ENCODE measurements at places on chromosomes 2 and 18.

DNA sequence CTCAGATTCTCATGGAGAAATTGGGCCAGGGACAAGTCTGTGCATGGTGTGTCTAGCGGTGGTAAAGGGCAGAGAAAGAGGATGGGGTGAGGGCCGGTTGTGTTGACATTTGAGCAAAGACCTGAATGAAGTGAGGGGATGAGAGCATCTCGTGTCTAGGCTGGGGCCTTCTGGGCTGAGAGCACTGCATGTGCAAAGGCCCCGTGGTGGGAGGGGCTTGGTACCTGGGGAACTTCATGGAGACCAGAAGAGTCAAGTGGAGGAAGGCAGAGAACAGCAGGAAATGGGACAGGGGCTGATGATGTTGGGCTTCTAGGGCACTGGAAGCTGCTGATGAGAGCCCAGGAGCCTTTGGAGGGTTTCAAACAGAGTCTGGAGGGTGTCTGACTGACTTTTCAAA lies 76.8 kb downstream of the SH3BP4 start:
- DNase-seq = no peak

DNA sequence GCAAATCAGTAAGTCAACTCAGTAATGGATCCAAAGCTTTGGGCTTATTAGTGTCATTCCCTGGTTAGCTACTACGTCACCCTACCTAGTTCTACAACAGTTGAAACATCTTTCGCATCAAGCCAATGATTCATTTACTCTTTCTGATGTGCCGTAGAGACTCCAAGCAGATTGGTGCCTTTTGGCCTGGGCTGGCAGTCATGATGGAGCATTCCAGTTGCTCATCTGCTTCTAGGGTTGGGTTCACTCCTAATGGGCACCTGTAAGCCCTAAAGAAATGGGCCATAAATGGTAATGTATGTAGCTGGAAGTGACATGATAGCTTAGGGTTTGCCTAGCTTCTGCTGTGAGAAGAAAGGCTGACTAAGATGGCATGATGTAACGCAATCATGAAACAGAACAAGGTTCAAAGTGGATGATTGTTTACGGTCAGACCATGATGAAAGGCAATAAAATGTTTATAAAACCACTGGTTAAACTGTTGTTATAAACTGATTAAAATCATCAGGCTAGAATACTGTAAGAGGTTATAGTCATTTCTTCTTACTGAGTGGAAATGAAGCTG lies 20.4 kb upstream of the CCL20 start:
- no peak for DNase-seq

DNA sequence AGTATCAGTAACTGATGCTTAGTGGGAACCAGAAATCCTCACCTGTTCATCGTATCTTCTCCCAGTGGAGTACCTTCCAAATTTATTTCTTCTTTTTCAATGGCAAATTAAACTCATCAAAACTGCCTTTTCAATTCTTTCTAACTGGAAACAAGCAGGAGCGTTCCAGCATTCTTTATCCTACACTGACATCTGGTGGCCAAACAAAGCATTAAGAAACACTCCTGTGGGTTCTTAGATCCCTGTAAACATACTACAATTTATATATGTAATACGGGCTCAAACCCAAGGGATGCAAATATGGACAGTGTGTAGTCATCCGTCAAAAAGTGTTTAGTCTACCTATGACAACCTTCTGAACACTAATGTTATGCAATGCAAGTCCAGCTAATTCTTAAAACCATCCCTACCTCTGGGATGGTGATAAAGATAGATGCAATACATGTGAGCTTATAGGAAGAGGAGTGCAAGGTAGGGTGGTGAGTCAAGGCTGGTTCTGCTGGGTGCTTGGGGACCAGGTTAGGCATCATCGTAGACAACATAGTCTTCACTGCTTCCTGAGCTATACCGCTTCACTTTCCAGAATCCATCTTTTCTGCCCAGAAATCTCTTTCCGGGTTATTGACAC lies 375.0 kb downstream of the CTNNA2 start:
- DNase-seq = peak; percentile 65

DNA sequence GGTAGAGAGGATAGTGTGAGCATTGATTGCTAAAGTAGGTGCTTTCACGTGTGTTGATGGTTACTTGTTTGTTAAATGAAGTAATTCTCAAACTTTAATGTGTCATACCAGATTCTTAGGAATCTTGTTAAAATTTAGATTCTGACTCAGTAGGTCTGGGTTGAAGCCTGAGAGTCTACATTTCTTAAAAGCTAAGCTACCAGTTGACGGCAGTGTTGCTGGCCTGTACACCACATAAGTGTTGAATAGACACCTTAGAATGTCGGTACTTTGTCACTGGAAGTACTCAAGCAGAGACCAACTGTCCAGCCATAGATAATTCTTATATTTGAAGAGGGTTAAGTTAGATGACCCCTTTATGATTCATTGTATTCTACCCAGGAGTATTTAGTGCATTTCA lies 79.8 kb downstream of the ACVR2A start:
- no peak for DNase-seq

- no peak for DNase-seq
Measured at GRCh38 chr2:227367427-227367795, 11.7 kb downstream of the TM4SF20 start.

GRCh38 chr2:177799531-177799930 lies 273.0 kb downstream of the PDE11A start:
- DNase-seq = peak; percentile 55

GRCh38 chr2:219684721-219685689 lies 57.6 kb downstream of the SLC4A3 start:
- peak; percentile 84 for DNase-seq

DNA sequence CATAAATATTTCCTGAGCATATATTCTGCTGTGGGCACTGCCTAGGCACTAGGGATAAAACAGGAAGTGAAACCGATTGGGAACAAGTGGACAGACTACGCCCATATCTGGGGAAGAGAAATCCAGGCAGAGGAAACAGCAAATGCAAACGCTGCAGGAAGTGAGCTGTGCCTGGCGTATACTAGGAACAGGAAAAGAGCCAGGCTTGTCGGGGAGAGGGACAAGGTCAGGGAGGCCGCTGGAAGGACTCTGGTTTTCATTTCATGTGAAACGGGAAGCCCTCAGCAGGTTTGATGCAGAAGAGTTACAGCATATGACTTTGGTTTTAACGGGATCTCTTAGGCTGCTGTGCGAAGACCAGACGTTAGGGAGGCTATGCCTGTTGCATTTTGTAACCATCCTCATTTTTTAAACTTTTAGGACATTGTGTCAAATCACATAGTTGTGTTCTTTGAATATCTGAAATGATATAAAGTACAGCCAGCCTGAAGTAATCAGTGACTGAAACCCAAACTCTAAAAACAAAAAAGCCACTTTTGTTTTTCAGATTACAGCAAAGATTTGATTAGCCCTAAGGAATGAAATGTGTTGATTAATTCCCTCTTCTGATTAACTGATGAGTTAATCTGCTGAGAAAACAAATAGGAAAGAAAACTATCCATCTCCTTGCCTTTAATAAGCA lies 110.2 kb upstream of the PIEZO2 start:
- DNase-seq = no peak

- no peak for DNase-seq
Measured at GRCh38 chr2:41393621-41394020, 654.2 kb upstream of the PKDCC start.

GRCh38 chr2:105571445-105571987 lies 172.7 kb upstream of the FHL2 start:
- DNase-seq = no peak

DNA sequence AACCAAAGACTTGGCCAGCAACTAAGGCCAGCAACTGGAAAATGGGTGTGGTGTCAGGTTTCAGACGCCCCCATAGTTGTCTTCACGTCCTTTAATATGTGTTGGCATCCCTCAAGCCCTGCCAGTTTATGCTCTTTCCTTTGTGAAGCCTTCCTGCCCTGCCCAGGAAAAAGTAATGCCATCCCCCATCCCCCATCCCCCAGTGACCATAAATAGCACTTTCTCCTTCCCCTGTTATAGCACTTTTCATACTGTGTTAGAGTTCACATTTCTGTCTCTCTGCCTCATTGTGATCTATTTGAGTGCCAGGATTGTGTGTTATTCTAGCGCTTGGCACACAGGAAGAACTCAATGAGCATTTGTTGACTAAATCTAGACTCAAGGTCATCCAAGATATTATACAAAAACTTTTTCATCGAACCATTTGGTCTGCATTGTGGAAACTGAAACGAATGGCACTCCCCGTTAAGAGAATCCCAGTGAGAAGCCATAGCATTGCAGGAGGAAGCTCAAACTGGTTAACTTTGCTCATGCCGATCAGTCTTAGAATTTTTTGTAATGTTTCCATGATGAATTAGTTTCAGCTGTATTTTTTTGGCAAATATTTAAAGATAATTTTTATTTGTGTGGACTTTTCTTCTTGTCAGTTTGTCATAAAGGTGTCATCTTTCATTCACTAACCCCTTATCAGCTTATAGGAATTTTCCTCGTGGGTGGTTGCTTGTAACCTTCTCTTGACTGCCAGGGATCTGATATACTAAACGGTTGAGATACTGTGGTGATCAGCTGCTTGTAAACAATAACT lies 15.7 kb downstream of the CRIM1 start:
- no peak for DNase-seq

DNA sequence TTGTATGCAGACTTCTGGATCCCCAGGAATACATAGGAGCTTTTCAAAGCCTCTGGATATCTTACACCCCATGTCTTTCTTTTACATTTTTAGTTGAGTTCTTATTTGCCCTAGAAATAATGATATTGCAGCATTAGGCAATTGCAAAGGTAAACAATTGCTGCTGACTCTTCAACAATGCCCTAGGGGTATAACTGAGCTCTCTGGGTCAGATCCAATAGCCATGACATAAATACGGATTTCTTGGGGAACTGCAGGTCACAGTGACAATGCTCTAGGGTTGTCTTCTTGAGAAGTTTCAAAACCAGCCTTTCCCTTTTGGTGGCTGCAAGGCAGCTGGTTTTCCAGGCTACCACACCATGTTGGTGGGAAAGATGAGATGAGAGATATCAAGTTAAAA lies 16.5 kb upstream of the OR6B3 start:
- DNase-seq = no peak

- no peak for DNase-seq
Measured at GRCh38 chr18:22678486-22678885, 254.6 kb upstream of the RBBP8 start.

DNA sequence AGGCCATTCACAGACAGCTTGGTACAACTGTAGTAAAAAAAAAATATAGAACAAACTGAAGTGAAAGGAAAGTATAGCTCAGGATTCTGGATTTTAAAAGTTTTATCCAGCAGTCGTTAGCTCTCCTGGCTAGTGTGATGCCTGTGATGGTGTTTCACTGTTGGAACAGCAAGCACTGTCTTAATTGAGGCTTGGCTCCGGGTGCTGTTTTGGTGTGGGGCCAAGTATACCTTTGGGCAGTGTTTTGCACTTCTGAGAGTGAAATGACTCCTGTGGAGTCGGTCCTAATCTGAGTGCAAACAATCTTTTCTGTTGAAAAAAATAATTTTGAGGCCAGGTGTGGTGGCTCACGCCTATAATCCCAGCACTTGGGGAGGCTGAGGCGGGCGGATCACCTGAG lies 28.7 kb upstream of the RAB1A start:
- no peak for DNase-seq

GRCh38 chr2:83017366-83018090 lies 1441.6 kb downstream of the SUCLG1 start:
- no peak for DNase-seq

- no peak for DNase-seq
Measured at GRCh38 chr2:239285932-239286230, 114.9 kb downstream of the HDAC4 start.

DNA sequence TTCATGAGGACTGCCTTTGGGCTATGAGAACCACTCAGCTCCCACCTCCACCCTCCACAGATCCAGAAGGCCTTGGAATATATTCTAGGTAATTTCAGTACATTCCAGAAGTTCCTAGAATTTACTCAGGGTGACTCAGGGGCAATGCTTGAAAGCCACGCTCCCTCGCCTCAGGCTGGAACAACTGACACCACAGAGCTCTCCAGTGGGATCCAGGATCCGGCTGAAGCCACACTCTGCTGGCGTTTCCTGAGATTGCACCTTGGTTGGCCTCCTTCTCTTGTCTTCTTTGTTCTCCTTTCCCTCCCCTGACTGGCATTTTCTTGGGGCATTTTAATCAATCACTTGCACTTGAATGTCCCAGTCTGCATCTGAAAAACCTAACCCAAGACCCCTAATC lies 92.6 kb upstream of the KCNE4 start:
- peak; percentile 90 for DNase-seq

DNA sequence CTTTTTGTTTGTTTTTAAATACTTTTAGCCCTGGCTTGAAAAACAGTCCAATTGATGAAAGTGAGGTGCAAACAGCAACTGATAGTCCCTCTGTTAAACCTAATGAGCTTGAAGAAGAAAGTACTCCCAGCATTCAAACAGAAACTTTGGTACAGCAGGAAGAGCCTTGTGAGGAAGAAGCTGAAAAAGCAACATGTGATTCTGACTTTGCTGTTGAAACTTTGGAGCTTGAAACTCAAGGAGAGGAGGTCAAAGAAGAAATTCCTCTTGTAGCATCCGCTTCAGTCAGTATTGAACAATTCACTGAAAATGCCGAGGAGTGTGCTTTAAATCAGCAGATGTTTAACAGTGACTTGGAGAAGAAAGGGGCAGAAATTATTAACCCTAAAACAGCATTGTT lies 30.6 kb upstream of the DYSF start:
- DNase-seq = no peak

GRCh38 chr2:241358470-241358869 lies 2.4 kb downstream of the FARP2 start:
- no peak for DNase-seq

GRCh38 chr2:230131366-230131765 lies 62.6 kb upstream of the SLC16A14 start:
- DNase-seq = no peak

DNA sequence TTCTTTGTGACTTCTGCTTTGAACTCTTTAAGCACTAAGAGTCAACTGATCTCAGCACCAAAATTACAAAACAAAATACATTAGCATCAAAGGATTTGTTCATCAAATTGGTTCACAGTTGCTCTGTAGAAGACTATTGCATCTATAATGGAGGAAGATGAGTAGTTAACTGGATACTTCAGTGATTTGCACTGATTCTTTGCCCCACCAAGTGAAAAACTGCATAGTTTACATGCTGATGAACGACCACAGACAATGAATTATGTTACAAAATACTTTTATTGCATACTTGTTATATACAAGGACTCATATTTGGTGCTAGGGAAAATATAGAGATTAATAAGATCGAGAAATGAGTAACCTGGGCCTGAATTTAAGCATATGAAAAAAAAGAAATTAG lies 107.2 kb downstream of the SCG2 start:
- DNase-seq = peak; percentile 27

- DNase-seq = no peak
Measured at GRCh38 chr2:194927489-194927888, 729.5 kb upstream of the SLC39A10 start.

- DNase-seq = peak; percentile 81
Measured at GRCh38 chr18:35949903-35950627, 22.4 kb upstream of the RMP24 start.

GRCh38 chr2:237872178-237872887 lies 12.9 kb downstream of the RAMP1 start:
- DNase-seq = no peak

- DNase-seq = peak; percentile 27
Measured at GRCh38 chr2:18883616-18884456, 294.5 kb upstream of the NT5C1B start.

- DNase-seq = no peak
Measured at GRCh38 chr2:45368792-45369191, 242.3 kb downstream of the SRBD1 start.

- DNase-seq = peak; percentile 44
Measured at GRCh38 chr2:137252934-137253333, 487.6 kb downstream of the THSD7B start.

Measured in GM03348 (cell line).